ENCODE measurements at places on chromosomes 13 and 19.
A peak's percentile ranks its signal among the peaks of the same experiment; 100 is the strongest.

GRCh38 chr19:4389064-4389375 is 11.3 kb downstream of the SH3GL1 start:
- no peak for DNase-seq

DNA sequence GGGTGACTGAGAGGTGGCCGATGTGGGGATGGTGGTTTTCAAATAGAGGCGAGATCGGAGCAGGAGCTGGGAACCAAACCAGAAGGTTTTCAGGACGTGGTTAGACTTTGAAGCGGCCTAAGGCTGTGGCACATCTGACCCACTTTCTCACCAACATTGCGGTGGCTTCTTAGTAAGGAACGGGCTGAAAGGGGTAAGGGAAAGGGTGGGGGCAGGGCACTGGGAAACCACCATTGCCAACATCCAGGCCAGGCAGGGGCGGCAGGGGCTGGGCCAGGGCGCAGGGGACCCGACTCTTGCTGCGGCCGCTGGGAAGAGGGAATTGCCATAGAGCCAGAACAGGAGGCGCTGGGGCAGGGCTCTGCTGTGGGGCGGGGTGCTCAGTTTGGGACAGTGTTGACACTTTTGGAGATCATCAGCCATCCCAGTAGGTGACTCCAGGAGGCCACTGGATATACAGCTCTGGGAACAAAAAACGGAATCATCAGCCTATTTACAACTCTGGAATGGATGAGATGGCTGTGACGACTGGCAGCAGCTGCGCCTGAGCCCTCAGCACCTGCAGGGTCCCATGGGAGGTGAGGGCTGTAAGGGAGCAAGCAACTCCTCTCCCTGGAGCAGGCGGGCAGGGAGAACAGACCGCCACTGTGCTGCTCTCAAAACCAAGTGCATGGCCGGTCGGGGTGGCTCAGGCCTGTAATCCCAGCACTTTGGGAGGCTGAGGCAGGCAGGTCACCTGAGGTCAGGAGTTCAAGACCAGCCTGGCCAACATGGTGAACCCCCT is 52.2 kb downstream of the IRS2 start:
- no peak for DNase-seq

- no peak for DNase-seq
Measured at GRCh38 chr13:79530270-79530669, 49.3 kb downstream of the NDFIP2 start.

DNA sequence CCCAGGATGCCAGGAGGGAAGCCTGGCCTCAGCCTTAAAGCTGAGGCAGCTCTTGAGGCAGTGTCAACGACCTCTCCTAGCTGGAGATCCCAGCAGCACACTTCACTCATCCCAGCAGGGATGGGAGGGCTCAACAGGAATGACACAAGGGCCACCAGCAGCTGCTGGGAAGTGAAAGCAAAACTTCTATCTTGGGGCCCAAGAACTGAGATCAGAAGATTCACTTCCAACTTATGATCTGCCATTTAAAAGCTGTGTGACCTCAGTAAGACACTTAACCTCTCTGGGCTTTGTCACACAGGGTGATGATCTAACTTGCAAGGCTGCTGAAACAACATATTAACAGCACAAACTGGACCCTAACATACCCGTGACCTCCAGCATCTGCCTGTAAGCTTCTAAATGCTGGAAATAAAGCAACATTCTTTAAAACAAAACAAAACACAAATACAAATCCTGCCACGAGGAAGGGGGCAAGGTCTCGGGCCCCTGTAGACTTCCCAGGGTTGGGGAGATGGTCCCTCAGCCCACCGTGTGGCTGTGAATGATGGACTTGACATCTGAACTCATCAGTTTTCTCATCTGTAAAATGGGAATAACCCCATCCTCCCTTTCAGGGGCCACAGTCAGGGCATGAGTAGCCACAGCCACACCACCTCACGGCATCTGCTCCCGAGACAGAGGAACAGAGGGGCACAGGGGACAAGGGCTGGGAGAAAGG is 22.7 kb downstream of the ELL start:
- DNase-seq = no peak

DNA sequence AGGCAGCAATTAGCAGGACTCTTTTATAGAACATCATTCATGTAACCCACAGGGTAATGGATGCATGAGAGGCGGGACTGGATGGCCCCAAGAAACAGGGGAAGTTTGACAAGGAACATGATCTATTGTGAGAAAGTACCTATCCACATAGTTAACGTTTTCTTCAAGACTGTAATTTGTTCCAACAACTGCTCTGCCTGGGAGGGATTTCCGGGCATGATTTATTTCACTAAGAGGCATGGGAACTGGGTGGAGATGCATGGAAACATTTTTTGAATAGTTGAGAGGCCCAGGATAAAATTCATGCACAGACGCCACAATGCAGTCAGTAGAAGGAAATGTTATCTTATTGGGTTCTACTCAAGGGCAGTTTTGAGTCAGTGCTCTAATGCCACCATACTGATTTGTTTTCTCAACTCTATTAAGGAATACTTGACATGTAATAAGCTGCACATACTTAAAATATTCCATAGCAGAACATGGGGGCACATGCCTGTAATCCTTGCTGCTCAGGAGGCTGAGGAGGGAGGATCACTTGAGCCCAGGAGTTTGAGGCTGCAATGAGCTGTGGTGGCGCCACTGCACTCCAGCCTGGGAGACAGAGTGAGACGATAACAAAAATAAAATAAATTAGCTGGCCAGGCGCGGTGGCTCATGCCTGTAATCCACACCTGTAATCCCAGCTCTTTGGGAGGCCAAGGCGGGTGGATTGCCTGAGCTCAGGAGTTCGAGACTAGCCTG is 9.9 kb upstream of the ATG4D start:
- no peak for DNase-seq

- no peak for DNase-seq
Measured at GRCh38 chr13:109101550-109102144, 472.2 kb downstream of the MYO16 start.

GRCh38 chr19:3194106-3195087 is 8.7 kb downstream of the NCLN start:
- DNase-seq = no peak

GRCh38 chr19:17536955-17537354 is 18.5 kb upstream of the COLGALT1 start:
- DNase-seq = no peak

DNA sequence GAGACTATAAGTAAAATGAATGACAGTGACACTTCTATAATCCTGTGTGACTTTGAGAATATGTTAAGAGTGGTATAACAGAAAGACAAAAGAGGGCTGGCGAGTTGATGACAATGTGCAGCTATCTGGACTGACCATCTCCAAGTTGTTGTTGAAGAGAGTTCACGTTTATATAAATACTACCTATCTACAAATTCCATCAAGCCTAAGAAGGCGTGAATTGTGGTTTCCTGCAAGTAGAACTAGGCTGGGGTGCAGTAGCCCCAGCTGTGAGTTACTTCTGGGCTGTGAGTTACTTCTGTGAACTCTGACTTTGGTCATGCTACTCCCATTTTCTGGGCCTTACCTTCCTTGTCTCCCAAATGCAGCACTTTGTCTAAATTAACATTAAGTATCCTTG is 561.0 kb downstream of the TBC1D4 start:
- DNase-seq = no peak

DNA sequence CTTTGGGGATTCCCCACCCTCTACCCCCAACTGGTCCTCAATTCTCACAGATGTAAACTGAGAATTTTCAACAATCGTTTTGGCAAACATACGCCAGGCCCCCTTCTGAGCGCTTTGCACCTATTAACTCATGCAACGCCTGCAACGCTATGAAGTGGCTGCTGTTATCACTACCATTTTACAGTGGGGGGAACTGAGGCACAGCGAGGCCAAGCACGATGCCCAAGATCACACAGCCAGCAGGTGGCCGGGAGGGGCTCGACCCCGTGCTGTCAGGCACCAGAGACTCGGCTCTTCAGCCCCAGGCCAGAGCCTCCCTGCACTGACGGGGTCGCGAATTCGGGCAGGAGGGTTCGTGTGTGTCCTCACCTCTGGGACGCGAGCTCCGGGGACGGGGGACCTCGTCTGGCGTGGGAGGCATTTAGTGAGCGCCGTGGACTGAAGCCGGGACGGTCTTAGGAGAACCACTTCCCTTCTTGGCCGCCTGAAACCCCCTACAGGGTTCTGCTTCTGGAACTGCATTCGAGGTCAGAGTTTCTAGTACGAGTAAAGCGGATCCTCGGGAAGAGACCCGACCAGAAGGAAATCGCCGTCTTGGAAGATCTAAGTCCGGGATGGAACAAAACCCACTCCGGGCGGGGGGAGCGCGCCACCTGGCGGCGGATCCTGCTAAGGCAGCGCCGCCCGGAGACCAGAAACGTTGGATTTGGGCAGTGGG is 21.0 kb downstream of the ZNF114 start:
- peak; percentile 45 for DNase-seq

Data from NCI-H748 treated with DMSO at 0.1 percent for 48 hours (cell line).